Calu3 (cell line): ENCODE measurements at places on chromosomes 1 and 21.

DNA sequence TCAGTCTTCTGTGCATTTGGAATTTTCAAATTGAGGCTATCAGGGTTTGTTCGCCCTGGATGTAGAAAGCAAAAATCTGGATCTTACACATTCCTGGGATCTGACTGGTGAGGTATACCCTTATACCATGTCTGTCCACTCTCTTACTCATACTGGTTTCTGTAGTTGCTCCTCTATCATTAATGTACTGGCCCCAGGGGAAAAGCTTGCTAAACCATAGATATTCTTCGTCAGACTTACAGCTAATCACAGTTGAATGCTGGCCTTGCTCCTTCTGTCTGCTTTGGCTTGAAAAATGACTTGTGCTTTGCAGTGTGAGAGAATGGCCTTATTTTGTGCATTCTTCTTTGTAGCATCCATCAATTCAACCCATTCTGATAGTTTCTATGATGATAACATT is 30.5 kb downstream of the TBCE start:
- no peak for DNase-seq

DNA sequence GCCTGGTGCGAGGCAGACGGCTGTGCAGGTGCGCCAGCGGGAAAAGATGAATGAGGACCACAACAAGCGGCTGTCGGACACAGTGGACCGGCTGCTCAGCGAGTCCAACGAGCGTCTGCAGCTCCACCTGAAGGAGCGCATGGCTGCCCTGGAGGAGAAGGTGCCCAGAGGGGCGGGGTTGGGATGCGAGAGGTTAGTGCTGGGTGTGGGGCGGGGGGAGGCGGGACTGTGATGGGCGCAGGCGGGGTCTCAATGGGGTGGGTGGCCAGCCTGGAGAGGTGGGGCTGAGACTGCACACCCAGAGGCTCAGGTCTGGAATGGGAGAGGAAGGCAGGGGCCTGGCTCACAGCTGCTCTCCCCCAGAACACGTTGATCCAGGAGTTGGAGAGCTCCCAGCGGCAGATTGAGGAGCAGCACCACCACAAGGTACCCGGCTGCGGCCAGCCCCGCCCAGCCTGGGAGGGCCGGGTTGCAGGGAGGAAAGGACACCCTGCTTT is 22.3 kb downstream of the PPFIA4 start:
- peak; percentile 48 for DNase-seq

DNA sequence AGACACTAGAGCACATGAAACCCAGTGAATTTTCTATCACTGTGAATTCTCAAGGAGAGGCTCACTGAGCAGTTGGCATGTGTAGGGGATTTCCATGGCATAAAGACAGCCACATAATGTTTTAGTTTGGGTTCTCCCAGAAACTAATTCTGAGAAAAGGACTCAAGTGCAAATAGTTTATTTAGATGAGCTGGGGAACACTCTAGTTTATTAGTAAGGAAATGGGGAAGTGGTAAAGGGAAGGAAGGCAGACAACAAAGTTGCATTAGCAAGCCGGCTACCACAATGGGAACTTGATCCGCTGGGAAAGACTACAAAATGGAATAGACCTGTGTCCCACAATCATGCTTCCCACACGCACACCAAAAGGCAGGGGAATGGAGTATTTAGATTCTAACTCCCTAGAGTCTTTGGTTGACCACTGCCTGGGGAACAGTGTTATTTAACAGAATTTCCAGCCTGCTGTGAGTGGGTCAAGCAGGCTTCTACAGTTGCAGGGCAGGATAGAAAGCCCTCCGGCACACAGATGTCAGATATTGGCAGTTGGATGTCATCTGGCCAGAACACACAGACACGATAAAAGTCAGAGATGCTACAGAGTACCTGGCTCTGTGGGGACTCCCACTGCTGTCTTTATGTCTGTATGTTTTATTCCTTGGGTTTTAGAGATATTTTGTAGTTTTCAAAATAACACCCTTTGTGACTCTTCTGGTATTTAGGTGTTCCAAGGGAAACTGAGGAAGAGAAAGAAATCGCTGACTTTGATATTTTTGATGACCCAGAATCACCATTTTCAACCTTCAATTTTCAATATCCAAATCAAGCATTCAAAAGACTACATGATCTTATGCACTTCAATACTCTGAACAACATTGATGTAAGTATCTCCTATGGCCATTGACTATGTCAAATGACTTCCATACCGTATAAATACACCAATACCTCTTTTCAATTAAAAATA is 150.1 kb downstream of the PLA2G4A start:
- DNase-seq: no peak

DNA sequence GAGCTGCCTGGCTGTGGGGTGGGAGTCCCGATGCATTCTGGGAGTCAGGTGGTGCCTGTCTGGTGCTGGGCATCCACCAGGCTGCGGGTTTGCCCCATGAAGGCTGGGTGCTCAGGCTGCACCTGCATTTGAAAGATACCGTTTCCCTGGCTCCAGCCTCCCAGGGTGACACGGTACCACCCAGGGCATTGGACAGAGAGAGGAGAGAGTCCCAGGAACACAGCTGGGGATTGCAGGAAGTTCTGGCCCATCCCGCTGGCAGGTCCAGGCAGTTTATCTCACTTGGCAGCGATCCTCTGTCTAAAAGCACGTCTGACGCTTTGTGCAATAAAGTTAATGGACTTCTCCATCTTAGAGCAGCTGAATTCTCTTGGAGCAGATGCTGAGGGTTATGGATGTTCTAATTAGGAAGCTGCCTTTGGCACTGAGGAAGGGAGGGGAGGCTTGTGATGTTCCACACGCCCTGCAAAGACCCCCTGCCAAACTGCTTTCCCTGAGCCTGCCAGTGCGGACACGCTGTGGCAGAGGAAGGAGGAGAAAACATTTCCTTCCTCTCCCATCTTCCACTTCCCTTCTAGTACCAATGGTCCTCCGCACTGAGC is 246.9 kb downstream of the GRIK3 start:
- DNase-seq: no peak

DNA sequence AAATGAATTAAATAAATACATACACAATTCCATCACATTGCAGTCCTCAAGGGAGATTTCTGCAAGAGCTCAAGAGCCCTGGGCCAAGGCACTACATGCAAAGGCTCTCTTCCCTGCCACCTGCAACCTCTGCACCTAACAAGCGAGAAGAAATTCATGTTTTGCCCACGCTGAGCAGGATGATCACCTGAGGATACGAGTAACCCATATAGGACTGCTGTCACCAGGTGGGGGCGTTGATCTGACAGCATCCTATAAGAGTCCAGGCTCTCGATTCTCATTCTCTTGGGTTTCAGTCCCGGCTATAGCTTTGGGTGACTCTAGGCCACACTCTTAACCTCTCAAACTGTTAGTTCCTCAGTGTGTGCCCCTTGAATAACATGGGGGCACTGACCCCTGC is 18.7 kb upstream of the SPOCD1 start:
- DNase-seq: no peak

DNA sequence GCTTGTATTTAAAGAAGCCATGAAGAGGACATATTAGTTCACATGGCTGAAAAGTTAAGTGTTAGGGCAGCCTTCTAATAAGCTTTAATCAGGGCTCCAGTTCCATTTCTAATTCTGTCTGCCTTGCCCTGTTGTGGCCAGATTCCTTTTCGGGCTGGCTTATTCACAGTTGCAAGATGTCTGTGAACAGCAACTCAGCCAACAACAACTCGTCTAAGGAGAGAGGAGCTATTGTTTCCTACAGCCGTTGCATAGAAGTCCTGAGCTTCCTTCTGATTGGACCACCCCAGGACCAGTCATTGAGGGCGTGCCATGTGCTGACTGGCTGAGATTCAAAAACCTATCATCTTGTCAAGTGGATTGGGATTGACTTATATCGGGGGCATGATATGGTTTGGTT is 18.6 kb upstream of the COQ8A start:
- no peak for DNase-seq

DNA sequence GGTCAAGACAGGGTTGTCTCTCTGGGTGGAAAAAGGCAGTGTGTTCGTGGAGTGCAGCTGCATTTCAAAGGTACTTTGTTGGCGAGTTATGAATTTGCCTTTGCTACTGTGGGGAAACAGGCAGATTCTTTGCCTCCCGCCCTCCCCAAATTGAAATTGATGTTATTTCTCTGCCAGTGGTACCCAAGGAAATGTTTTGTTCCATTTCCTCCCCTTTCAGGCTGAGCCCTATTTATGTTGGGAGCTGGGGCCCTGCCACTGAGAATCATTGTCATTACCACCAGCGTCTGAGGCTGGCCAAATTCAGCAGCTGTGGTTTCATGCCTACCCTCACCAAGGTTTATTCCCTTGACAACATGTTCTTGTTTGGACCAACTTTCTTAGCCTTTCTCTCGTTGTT is 48.5 kb upstream of the OLIG2 start:
- no peak for DNase-seq

DNA sequence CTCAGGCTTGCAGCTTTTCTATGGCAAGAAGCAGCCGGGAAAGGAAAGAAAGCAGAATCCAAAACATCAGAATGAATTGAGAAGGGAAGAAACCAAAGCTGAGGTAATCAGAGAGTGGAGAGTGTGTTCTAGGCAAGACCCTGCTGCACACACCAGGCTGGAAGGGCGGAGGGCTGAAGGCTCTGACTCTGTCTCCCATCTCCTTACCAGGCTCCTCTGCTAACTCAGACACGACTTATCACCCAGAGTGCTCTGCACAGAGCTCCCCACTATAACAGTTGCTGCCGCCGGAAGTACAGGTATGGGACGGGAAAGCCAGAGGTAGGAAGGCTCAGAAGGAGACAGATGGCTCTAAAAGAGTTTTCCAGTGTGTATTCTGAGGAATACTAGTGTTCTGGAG is 1.2 kb downstream of the SCNM1 start:
- no peak for DNase-seq

DNA sequence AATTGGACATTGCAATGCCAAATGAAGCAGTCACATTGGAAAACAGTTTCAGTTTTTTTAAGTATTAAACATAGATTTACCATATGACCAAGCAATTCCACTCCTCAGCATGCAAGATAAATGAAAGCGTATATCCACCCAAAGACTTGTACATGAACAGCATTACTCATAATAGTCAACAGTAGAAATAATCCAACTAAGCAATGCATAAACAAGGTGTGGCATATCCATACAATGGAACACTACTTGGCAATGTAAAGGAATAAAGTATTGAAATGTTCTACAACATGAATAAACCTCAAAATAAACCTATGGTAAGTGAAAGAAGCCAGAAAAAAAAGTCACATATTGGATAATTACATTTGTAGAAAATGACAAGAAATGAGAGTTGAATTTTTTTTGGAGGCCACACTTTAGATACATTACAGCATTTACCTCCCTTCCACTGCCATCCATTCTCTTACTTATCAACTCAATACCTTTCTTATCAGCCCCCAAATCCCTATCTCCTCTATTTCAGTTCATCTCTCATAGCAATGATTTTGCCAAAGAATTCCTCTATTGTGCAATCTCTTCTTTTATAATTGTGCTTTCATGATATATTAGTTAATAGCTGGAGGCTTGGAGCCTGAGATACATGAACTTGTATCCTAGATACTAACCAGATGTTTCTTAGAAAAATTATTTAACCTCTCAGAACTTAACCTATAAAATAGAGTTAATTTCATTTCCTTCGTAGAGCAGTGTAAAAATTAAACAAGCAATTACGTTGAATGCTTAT is 414.2 kb upstream of the C1orf87 start:
- DNase-seq: no peak

DNA sequence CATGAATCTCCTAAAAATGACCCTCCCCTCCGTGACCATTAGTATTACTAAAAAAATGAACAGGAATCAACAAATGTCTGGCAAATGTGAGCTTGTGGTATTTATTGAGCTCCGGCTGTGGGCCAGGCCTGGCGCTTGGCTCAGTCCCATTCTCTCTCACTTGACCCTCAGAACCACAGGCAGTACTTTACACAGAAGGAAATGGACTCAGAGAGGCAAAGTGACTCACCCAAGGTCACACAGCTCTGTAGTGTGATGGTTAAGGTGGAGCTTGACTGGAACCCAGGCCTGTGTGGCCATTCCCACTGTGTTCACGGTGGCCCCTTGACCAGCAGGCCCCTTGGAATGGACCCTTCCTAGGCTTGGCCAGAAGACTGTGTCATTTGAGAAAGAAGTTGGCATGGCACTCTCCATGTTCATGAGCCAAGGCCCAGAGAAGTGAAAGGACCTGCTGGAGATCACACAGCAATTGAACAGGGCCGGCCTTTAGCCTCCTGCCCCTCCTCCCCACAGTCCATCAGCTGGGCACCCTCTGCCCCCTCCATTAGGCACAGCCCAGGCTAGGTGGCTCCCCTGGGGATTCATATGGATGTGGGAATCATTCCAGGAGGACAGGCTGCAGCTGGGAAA is 32.1 kb downstream of the FAM151A start:
- no peak for DNase-seq

- DNase-seq: no peak
Observed at GRCh38 chr1:14697353-14697752, 98.9 kb downstream of the KAZN start.

DNA sequence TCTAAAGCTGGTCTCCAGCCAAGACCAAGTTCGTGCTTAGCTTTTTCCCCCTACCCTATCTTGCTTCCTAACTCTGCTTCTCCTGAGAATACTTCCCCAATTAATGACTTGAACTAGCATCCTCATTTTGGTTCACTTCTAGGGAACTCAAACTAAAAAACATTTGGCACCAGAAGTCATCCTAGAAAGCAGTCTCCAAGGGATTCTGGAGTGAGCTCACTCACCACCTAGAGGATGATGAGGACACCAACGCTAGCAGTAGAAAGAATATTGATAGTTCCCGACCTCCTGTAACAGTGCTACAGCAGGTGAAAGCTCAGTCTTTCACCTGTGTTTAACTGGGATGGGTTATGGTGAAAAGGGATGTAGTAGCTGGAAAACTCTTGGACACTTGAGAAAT is 4.7 kb upstream of the PSMB2 start:
- peak; percentile 5 for DNase-seq

GRCh38 chr1:240090957-240091600 is 604 bp upstream of the FMN2 start:
- no peak for DNase-seq

DNA sequence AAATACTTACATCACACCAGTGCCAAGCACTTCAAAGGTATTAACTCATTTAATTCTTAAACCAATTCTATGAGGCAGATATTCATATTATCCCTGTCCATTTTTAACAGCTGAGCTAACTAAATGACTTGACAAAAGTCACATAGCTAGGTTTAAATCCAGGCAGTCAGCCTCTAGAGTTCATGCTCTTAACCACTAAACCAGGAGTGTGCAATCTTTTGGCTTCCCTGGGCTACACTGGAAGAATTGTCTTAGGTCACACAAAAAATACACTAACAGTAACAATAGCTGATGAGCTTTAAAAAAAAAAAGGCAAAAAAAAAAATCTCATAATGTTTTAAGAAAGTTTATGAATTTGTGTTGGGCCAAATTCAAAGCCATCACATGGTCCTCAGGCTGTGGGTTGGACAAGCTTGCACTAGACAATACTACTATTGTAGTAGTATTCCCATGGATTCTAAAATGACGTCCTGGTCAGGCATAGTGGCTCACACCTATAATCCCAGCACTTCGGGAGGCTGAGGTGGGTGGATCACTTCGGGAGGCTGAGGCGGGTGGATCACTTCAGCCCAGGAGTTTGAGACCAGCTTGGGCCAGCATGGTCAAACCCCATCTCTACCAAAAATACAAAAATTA is 10.0 kb downstream of the UBR4 start:
- DNase-seq: no peak

DNA sequence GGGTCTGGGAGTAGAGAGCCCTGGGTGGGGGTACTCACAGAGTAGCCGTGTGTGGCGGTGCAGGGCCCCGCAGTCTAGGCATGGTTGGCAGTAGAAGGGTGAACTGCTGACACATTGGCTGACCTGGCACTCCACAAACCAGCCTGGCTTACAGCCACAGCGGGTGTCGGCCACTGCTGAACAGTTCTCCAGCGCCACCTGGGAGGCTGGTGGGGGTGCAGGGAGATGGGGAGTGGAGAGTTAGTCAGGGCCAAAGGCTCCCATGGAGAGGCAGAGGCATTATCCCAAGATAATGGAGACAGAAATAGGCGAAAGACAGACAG is 1.5 kb downstream of the TNFRSF25 start:
- DNase-seq: no peak
